GM13977 (cell line): ENCODE measurements at places on chromosomes 16 and 17.

- no peak for DNase-seq
Measured at GRCh38 chr16:19712418-19713058, 5.5 kb downstream of the KNOP1 start.

DNA sequence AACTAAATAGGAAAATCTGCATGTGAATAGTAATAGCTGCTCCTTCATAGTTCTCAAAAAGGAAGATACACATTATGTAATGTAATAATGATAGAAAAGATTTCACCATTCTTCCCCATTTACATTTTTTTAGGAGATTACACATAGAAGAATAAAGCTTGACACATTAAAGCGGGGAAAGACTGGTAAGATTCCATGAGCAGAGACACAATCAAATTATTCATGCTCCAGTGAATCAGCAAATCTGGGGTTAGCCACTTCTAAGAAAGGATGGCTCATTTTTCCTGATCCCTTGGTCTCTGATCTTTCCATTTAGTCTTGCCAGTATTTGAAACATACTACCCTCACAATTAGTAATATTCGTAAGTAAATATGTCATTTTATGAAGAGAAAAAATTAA is 81.9 kb downstream of the CA4 start:
- DNase-seq: no peak

DNA sequence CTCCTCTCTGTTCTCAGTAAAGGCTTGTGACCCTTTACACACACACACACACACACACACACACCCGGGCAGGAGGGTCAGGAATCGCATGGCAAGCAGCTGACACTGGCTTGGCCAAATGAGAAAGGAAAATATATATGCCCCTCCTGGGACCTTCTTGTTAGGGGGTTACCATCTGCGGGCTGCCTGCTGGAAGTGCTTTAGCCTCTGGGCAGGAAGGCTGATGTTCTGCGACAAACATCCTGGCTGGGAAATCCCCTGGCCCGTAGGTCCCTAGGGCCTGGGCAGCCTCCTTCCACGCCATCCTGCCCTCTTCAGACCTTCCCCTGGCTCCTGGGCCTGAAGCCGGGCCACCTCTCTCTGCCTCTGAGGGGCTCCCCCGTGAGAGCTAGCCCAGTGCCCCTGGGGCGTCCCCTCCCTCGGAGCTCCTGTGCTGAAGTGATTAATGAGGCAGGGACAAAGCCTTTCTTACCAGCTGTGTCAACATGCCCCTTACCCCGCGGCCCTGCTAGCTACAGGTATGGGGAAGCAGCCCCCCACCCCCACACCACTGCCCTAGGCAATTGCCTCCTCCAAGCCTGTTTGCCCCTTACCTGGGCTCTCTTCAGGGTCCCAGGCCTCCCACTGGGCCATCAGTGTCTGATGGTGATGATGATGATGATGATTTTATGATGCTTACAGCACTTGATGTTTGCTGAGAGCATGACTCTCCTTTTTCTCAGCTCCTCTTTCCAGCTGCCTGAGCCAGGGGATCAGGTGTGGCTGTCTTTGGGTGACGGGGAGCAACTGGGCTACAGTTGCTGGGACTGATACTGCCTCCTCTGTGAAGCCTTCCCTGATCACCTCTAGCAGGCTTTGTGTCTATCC is 32.8 kb upstream of the ETV4 start:
- DNase-seq: peak; percentile 50

GRCh38 chr17:57226793-57227192 is 29.5 kb upstream of the MSI2 start:
- DNase-seq: no peak

GRCh38 chr17:60577147-60577915 is 22.7 kb upstream of the PPM1D start:
- DNase-seq: peak; percentile 28

GRCh38 chr16:1152123-1152638 is 725 bp upstream of the CACNA1H start:
- DNase-seq: no peak

- DNase-seq: no peak
Measured at GRCh38 chr16:46828292-46828691, 2.7 kb downstream of the C16orf87 start.

GRCh38 chr16:23742766-23743165 is 12.1 kb upstream of the CHP2 start:
- no peak for DNase-seq

DNA sequence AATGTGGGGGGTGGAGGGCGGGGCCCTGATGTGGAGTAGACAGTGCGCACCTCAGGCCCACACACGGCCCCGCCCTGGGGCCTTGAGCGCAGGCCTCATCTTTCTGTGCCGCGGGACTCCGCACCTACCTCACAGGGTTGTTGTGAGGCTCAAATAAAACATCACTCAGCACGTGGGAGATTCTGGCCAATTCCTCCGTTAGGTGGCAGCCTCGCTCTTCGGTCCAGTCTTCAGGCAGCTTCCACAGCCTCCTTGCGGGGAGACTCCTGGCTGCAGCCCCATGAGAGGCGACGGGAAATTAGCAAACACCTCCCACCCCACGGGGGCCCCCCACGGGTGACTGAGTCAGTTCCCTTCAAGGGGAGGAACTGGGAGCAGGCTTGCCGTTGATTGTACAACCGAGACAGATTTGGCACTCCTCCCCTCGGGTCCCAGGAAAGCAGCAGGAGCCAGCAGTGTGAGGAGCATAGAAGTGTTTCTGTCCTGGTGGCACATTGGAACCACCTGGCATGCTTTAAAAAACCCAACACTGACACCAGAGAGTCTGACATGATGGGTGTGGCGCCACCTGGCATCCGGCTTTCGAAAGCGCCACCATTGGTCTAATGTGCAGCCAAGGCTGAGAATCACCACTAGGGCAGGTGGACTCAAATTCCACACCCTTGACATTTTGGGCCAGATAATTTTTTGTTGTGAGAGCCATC is 7.6 kb downstream of the MRM1 start:
- no peak for DNase-seq

DNA sequence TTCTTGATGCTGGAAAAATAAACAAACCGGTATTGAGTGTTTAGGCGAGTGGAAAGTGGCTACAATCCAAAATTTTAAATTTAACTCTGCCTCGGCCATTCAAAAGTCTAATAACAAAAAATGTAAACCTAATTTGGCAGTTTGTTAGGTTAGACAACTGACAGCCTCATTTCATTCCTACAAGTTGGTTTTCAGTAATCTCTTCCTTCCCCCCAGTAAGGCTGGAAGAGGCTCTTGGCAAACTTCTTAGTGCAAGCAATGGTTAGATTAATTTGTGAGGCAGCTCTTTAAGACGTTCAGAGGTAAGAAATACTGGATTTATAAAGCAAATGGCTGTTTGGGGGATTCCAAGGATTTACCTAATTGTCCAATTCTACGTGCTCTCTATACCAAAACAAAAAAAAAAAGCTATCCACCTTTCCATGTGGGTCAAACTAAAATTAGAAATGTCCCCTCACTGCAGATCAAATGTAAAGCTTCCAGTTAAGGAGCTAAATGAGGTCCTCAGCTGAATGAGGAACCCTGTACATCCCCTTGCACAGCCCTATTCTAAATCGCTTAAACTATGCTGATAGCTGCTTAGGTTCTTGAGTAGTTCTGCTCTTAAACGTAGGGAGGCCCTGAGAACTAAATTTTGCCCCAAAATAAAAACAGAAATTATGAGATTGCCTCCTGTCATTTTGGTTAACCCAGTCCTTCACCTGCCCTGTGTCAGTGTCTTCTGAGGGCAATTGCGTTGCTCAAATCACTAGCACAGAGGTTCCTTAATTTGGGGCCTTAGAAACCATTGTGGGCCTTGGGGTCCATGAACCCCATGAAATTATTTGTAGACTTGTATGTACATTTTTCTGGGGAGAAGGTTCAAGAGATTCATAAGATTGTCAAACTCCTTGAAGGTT is 2.9 kb downstream of the HEXIM1 start:
- DNase-seq: no peak

DNA sequence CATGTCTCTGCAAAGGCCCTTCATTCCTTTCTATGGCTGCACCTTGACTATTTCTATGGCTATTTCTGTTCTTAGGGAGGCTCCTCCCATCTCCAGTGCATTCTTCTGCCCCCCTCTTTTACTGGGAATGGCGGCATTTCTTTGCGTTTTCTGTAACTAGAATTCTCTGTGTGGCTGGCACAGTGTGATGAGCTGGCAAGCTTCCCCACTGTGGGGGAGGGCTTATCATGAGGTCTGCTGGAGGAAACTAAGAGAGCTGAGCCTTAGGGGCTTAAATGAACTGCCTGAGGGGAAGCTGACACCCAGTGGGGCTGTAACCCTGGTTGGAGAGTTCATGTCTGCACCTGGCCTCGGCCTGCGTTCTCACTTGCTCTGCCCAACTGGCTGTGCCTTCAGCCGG is 1.5 kb upstream of the CARD14 start:
- no peak for DNase-seq

- DNase-seq: no peak
Measured at GRCh38 chr16:10575506-10576130, 4.8 kb downstream of the EMP2 start.

DNA sequence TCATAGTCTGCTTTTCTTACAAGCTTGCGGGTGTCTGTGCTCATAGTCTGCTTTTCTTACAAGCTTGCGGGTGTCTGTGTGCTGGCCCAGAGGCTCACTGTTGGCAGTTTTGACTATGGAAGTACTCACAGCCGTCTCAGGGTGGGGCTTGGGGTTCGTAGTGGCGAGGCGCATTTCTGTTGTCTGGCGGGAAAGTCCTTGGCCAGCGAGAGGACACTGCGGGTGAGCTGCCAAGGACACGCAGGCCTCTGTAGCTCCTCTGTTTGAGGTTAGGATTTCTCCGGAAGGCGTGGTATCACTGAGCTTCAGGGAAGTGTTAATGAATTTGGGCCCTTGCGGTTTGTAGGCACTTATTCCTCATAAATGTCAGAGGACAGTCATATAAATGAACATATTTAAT is 13.5 kb downstream of the TBCD start:
- no peak for DNase-seq

DNA sequence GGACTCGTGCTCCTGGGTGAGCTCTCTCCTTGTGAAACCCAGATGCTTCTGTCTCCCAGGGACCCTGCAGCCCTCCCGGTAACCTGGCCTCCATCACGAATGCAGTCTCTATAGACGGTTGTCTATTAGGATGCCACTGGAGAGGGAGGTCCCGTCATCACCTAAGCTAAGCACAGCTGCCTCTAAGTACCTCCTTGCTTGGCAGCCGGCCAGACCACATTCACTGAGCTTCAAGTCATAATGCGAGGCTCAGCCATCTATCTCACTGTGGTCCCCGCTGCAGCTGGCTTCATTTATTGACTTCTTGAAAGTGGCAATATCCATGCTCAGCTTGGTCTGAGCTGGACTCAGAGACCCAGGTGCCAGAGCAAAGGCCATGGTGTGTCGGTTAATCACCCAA is 74.5 kb upstream of the HSBP1 start:
- DNase-seq: no peak

DNA sequence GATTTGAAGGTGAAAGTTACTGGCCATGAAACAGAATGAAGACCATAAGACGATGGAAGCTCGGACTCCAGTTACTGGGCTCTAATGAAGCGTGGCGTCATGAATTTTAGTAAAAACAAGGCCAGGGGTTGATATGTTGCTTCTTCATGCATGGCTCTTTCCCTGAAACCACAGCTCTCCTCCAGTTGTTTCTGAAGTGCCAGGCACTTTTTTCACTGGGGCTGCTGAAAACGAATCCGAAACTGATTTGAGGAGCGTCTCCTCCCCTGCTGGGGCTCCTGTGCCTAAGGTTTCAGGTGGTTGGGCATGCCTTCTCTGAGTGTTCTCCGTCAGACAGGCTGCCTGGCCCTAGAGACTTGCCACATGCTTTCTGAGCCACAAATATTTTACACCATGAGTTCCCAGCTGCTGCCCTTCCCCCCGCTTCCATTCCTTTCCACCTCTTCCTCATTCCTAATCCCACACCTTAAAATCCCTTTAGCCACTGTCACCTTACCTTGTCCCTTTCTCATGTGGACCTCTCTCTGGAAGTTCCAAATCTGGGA is 3.7 kb upstream of the MYL4 start:
- peak; percentile 45 for DNase-seq

DNA sequence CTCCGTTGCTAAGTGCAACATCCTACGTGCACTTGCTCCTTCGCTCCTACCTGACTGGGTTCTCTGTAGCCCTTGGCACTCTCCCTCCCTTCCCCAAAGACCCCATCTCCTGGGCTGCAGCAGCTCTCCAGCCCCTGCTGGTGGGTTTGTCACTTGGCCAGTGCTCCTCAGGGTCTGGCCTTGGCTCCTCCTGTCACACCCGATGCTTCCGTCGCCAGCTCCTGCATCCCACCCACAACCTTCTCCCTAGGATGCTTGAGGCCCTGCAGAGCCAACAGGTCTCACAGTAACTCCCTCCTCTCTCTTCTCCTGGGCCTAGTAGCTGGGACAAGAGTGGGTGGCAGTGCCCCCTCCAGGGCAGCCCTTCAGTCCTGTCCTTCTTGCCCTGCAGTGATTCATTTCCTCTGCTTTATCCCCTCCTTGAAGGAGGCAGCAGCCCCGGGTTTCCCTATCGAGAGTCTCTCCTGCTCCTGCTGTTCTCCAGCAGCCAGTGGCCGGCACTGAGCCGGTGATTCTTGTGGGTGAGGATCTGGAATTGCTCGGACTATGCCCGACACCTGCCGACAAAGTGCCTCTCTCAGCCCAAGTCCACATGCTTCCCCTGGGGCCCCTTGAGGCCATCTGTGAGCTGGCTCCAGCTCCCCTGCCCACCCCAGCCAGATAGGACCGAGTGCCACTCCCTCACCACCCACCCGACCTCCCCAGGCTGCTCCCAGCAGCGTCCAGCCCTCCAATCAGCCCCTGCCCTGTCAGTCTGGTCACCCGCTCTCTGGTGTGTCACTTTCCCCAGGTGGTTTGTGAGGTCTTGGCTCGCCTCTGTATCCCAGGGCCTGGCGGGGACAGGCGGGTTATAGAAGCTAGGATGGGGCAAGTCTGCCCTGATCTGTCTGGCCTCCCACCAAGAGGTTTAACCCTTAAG is 3.8 kb downstream of the LITAFD start:
- no peak for DNase-seq
